Stimulated activated CD4-positive, alpha-beta T cell treated with anti-CD3 and anti-CD28 coated beads, Interleukin-1b, Interleukin-23, amount 100 ng/mL, for 24 hours (primary cell): ENCODE measurements at places on chromosomes 6 and 20.

DNA sequence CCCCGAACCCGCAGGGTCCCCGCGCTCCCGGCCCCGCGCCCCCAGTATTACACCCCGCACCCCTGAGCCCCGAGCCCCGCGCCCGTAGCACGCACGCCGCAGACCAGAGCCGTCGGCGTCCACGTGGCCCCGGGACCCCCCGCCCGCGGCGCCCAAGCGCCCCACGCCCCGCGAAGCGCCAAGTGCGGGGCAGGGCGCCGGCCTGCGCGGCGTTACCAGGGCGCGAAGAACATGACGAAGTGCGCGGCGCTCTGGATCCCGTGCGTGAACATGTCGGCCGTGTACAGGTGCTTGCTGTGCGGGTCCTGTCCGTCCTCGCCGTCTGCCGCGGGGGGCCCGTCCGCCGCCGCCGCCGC, 312 bp downstream of the TXNDC5 start:
- no peak for DNase-seq

GRCh38 chr20:48608756-48609155, 219.0 kb downstream of the PREX1 start:
- no peak for DNase-seq

DNA sequence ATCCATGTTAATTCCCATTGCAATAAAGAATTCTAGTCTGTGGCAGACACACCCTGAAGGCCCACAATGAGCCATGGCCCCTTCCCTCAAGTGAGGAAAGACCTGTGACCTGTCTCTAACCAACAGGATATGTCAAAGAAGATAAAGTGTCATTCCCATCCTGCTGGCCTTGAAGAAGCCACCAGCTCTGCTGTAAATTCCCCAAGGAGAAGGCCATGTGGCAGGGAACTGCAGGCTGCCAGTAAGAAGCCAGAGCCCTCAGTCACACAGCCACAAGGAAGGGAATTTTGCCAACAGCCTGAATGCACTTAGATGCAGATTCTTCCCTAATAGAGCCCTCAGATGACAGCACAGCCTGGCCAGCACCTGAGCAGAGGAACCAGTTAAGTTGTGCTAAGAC, 24.8 kb downstream of the VIP start:
- DNase-seq, result no peak

- DNase-seq, result no peak
Observed at GRCh38 chr20:45020236-45020886, 54.0 kb downstream of the STK4 start.

DNA sequence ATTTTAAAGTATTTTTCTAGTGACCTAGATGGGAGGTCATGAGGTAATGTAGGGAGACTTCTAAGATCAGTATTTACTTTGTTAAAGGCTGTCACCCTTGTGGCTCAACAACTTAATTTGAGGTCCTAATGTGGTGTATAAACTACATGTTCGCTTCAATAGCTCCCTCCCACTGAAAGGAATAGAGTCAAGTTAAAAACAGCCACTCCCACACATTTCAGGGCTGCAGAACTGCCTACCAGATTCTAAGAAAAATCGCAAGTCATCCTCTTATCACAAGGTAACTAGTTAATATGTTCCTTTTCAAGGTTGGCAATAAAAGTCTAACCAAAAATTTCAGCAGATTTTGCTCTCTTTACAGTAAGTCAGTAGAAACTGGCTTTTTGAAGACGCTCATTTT, 15.1 kb downstream of the GSTA1 start:
- DNase-seq, result no peak
